Nephron progenitor cell (in vitro differentiated cells): ENCODE measurements at places on chromosomes 5 and 9.

DNA sequence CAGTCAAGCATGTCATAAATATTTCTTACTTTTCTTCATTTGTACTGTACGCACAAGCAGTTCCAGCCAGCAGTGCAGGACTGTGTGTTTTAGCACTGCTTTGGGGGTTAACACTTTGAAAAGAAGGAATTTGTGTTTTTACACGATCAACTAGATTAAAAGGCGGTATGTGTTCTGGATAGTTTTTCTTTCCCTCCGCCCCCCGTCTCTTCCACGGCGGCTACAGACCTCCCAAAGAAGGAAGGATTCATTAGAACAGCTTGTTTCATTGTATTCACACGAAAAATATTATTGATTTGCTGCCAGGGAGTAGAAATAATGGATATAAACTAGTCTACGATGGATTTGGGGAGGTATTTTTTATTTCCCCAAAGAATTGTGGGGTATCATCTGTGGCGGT lies 336.8 kb upstream of the RFX3 start:
- no peak overlapping the region for H3K4me3 ChIP-seq
- H3K27ac ChIP-seq, result no peak overlapping the region
- peaks cover 40% of the 10 kb centered on the region for H3K4me1 ChIP-seq
- DNase-seq, result no peak
- no peaks in the 10 kb centered on the region for H3K27me3 ChIP-seq
- no peaks in the 10 kb centered on the region for H3K36me3 ChIP-seq

DNA sequence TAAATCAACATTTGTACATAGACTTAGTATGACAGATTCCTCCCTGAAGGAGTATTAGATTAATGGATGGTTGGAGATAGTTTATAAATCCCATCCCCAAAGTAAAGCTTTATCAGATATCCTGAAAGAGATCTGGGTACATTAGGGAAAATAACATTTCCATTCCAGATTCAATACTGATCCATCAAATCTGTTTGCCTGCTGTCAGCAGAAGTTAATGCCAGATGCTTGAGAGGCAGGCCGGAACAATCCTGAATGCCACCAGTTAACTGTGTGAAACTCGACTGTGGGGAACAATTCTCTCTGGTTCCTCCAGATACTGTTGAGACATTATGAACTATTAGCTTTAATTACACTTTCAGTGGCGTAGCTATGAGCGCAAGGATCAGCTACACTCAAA lies 1166.8 kb downstream of the MAT2B start:
- DNase-seq, result no peak
- no peaks in the 10 kb centered on the region for H3K27me3 ChIP-seq
- no peaks in the 10 kb centered on the region for H3K4me1 ChIP-seq
- H3K36me3 ChIP-seq, result no peaks in the 10 kb centered on the region
- no peak overlapping the region for H3K4me3 ChIP-seq

GRCh38 chr9:87594194-87594593 lies 96.5 kb downstream of the DAPK1 start:
- H3K4me1 ChIP-seq, result peaks cover 75% of the 10 kb centered on the region
- peak overlapping the region; percentile 66 for H3K27ac ChIP-seq
- H3K36me3 ChIP-seq, result no peaks in the 10 kb centered on the region
- H3K27me3 ChIP-seq, result no peaks in the 10 kb centered on the region
- H3K4me3 ChIP-seq, result no peak overlapping the region
- DNase-seq, result no peak

DNA sequence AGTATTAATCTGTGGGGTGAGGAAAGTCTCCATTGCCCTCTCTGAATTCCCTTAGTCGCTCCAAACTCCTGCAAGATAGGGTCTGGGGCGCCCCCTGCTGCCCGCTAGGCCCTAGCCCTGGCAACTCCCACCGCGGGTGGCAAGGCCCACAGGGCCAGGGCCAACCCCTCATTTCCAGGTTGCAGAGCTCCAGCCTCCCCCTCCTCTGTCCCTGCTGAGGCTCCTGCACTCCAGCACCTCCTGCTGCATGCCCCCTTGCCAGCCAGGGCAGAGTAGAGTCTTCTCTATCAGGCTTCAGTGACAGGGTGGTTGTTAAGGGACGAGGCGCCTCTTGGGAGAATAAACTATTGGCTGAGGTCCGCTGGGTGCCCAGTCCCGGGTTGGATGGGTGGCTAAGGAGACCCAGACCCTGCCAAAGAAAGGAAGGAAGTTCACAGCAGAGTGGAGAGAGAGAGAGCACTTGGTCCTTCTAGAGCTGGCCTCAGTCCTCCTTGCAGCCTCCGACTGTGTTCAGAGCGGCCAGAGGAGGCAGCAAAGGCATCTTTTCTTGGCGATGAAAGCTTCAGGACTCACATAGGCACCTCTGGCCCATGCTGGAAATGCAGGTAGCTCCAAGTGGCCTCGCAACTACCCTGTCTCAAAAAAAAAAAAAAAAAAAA lies 45.6 kb downstream of the SAR1B start:
- peaks cover 9% of the 10 kb centered on the region for H3K27me3 ChIP-seq
- no peak overlapping the region for H3K27ac ChIP-seq

DNA sequence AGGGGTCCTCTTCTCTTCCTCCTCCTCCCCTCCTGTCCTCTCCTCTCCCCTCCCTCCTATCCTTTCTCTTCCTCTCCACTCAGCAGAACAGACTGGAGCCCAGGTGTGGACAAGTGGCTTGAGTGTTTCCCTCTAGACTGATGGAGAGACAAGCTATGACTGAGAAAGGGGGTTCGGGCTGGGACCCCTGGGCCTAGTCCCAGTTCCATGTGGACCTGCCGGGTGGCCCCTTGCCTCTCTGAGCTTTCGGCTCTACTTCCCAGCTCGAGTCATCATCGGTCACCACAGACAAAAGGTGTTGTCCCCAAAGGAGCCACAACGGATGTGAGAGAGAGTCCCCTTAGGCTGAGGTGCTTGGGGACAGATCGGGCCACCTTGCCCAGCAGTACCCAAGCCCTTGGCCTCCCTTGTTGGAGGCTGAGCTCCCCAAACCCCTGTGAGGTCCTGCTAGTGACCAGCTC lies 3.4 kb upstream of the RXRA start:
- no peak for DNase-seq
- H3K27ac ChIP-seq, result no peak overlapping the region
- H3K27me3 ChIP-seq, result peaks cover 7% of the 10 kb centered on the region

DNA sequence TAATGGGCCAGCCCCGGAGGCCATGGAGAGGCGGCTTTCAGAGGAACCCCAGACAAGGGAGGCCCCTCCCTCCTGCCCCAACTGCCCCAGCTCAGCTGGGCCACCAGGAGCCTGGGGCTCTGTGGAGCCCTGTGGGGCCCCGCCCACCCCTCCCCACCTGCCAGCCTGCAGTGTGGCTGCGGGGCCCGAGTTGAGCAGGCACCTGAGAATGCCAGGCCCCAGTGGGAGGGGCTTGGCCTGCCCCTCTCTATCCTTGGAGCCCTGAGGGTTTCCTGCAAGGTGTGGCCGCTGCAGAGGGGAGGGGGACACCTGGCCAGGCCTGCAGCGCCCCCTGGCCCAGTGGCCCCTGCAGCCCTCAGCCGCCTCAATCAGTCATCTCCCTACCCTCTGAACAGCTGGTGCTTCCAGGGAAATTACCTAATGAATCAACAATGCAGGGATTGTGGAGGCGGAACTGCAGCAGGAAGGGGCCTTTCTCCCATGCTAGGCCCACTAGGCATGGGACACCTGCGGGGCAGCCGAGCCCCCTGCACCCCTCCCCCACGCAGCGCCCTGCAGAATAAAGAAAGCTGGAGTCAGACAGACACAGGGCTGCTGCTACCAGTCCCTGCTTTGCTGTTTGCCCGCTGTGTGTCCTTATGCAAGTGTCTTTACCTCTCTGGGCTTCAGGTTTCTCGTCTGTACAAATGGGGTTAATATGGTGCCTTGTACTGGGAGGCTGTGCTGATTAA lies 48.0 kb downstream of the LMX1B start:
- no peak overlapping the region for H3K4me3 ChIP-seq
- H3K36me3 ChIP-seq, result no peaks in the 10 kb centered on the region
- no peak for DNase-seq
- H3K27ac ChIP-seq, result no peak overlapping the region
- H3K27me3 ChIP-seq, result peaks cover 28% of the 10 kb centered on the region

GRCh38 chr5:169701910-169702451 lies 64.9 kb downstream of the DOCK2 start:
- no peak overlapping the region for H3K4me3 ChIP-seq
- DNase-seq, result no peak
- no peaks in the 10 kb centered on the region for H3K36me3 ChIP-seq
- H3K27ac ChIP-seq, result no peak overlapping the region

DNA sequence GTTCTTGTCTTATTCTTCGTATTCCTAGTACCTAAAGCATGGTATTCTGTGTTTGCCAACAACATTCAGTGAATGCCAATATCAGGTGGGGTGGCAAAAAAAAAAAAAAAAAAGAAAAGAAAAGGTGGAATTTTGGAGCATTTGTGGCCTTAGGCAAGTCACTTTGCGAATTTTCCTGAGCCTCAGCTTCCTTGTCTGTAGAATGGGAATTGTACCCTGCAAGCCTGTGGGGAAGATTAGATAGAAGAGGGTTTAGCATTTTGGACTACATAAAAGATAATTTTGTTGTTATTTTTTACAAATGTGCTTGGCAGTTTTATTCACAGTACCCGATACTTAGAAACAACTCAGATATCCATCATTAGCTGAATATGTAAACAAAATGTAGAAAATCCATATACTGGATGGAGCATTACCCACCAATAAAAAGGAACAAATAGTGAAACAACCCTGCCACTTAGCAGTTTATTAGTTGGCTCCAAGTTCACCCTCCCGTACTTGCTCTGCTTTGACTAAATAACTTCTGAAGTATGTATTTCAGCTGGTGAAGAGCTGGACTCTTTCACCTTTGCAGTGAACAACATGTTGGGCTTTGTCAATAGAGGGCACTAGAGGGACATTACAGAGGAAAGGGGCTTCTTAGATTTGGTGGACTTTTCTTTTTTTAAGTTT lies 13.6 kb downstream of the UBE2D2 start:
- H3K4me1 ChIP-seq, result no peaks in the 10 kb centered on the region
- H3K36me3 ChIP-seq, result peaks cover 32% of the 10 kb centered on the region
- no peak for DNase-seq
- H3K27me3 ChIP-seq, result peaks cover 2% of the 10 kb centered on the region
- H3K27ac ChIP-seq, result no peak overlapping the region

GRCh38 chr5:56039985-56040384 lies 45.2 kb upstream of the IL6ST start:
- no peak overlapping the region for H3K27ac ChIP-seq
- peaks cover 16% of the 10 kb centered on the region for H3K4me1 ChIP-seq
- no peaks in the 10 kb centered on the region for H3K27me3 ChIP-seq
- H3K36me3 ChIP-seq, result peaks cover 6% of the 10 kb centered on the region
- H3K4me3 ChIP-seq, result no peak overlapping the region
- no peak for DNase-seq
